ENCODE measurements at places on chromosomes 5 and 9. TPM values are rescaled to one million over a fixed set of nuclear protein-coding genes. Genes with fewer than 3 reads are reported as not detected.

DNA sequence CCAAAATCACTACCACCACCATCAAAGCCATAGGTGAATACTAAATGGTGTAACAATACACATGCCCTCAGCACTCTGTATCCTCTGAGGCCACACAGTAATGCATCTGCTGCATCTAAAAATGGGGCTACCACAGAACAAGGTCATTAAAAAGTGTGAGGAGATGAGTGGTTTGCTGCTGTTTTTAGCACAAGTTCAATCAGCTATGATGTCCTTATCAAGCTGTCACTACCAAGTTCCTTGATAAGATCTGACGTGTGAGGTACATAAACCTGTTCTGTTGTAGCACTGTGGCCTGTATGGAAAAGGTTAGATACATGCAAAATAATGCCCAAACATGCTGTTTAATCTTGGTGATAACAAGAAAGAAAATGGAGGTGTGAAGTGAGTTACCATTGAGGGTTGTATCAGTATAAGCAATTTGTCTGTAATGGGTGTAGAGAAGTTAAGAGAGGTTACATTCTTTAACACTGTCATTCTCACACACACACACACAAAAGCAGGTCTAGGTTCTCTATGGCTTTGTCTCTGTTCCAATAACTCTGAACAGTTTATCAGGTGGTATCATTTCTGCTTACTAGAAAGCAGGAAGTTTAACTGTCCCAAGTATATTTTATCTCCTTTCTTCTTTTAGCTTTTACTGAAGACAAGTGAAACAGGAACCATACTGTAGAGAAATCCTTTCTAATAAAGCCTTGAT, 252.9 kb downstream of the CWC27 start:
- no peak for DNase-seq

GRCh38 chr5:317086-317811, 4.3 kb upstream of the AHRR start:
- DNase-seq, result peak; percentile 79

DNA sequence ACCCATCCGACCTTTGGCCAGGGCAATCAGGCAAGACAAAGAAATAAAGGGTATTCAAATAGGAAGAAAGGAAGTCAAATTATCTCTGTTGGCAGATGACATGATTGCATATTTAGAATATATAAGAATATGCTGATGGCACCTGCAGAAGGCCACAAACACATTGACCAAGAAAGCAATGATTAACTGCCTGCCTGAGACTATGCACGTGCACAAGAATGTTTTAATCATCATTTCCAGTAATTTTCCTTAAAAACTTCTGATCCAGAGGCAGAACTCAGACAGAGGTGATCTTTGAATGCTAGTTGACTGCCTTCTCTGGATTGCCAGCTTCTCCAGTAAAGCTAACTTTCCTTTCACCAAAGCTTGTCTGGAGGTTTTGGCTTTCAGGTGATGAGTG, 260.2 kb downstream of the DTWD2 start:
- no peak for DNase-seq

DNA sequence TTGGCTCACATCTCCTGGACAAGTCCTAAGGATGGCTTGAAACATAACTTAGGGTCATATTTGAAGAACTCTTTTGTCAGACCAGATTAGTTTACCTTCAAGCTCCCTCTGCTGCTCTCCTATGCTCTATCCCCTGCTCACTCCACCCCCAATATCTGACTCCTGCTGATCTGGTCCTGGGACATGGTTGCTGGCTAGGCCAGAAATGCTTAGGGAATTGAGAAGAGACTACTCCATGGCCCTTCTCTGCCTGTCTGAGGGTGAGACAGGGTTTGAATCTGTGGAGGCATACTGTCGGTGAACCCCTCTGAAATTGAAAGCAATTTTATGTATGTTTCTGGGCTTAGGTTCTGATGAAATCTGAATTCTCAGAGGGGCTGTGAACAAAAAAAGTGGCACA, 3.3 kb downstream of the OTULIN start:
- DNase-seq, result no peak

- DNase-seq, result no peak
Observed at GRCh38 chr9:72353455-72354116, 11.4 kb downstream of the ZFAND5 start.

- DNase-seq, result peak; percentile 61
Observed at GRCh38 chr5:92969781-92970237, 611.2 kb downstream of the NR2F1-AS1 start.

DNA sequence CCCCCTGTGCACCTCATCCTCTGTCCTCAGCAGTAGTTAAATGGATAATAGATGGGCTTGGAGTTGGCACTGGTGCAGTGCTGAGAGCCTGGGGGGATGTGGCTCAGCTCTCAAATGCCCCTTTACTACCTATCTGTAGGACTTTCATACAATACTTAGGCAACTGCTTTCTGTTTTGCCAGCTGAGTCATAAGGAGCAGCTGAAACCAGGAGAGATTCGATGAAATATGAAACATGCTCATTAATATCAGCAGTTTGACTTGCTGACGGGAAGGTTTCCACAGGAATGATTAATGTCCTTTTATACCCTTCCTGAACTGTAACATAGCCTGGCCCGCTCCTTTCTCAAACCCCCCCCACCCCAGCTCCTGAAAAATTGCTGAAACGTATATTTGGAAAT, 142.6 kb downstream of the SAXO1 start:
- no peak for DNase-seq

BRINP1 gene
- total RNA-seq, result not detected

FREM1 gene
- not detected for total RNA-seq

ADGRV1 gene
- 3.5 TPM for total RNA-seq

GPRIN1 gene
- total RNA-seq, result 11.5 TPM

MOCS2 gene
- total RNA-seq, result 42.6 TPM

PCDHA1 gene
- total RNA-seq, result 0.83 TPM
